ENCODE measurements at places on chromosomes 11 and 22.

DNA sequence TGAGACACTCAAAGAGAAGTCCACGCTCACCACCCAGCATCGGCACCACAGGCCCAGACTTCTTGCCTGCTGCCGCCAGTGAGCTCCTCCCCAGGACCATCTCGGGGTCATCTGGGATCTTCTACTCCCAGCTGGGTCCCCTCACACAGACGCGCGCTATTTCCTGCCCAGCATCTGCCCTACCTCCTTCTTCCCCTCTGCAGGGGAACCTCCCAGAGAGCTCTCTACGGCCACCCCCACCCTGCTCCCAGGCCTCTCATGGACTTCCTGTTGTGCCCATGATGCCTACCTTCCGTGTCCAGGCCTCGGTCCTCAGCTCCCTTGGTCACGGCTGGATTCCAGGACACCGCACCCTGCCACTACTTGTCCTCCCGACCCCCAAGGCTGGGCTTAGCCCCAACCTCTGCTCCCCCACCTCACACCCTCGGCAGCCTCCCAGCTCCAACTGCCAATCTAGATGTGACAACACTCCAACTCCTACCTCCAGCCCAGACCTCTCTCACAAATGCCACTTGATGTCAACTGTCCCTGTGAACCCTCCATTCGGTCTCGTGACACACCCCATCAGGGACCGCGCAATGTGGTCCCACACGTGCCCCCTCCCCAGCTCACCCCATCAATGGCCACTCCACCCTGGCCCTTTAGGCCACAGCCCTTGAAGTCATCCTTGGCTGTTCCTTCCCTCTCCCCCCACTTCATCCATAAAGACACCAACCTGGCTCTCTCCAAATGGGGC lies 45.3 kb downstream of the SGSM3 start:
- DNase-seq, result no peak

GRCh38 chr11:120717623-120718022 lies 206.1 kb downstream of the GRIK4 start:
- DNase-seq, result no peak

- DNase-seq, result no peak
These were observed 24.2 kb downstream of the KRTAP5-5 start for GRCh38 chr11:1653541-1654387.

DNA sequence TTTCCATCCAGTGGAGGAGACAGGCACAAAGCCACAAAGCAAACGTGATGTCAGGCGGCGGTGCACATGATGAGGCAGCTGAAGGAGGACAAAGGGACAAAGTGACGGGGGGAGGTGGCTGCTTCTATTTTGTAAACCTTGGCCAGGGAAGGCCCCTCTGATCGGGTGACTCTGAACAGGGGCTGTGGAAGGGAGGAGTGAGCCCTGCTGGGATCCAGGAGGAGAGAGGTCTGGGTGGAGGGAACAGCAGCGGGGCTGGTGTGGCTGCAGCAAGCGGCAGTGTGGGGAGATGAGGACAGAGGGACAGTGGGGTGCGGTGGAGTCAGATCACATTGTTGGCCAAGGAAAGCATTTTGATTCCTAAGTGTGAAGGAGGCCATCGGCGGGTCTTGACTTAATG lies 36.7 kb downstream of the SHISAL1 start:
- DNase-seq, result no peak

GRCh38 chr11:74055938-74056337 lies 47.1 kb upstream of the UCP3 start:
- no peak for DNase-seq

GRCh38 chr11:1640076-1640946 lies 10.7 kb downstream of the KRTAP5-5 start:
- no peak for DNase-seq

- DNase-seq, result no peak
These were observed 9.5 kb downstream of the EMID1 start for GRCh38 chr22:29215012-29215860.

- no peak for DNase-seq
These were observed 5.8 kb upstream of the SYNGR1 start for GRCh38 chr22:39344046-39344390.

GRCh38 chr11:116215471-116216113 lies 557.2 kb downstream of the BUD13 start:
- DNase-seq, result no peak

DNA sequence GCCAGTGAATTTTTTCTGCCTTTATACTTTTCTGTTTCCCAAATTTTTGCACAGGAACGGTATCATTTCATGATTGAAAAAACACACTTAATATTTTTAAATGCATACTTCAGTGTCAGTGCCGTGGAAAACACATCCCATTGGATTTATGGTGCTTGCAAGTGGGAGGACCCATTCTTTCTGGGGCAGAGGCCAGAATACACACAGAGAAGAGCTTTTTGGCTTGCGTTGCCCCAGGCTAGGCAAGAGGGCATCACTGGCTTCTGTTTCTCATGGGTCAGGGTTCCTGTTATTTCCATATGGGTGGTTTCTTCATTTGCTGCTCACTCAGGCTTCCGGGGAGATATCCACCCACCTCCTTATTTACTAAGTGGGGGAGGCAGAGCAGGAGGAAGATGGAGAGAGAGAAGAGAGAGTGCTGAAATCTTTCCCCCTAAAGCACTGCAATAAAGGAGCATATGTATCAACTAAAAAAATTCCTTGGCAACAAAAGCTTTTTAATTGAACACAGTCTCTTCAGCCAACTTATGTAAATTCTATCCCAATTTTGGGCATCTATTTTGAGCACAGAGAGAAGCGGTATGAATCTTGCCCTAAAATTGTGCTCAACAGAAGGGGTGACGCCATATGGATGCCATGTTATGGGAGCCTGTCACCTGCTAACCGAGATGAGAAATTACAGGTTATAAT lies 66.0 kb upstream of the KIRREL3 start:
- DNase-seq, result no peak

DNA sequence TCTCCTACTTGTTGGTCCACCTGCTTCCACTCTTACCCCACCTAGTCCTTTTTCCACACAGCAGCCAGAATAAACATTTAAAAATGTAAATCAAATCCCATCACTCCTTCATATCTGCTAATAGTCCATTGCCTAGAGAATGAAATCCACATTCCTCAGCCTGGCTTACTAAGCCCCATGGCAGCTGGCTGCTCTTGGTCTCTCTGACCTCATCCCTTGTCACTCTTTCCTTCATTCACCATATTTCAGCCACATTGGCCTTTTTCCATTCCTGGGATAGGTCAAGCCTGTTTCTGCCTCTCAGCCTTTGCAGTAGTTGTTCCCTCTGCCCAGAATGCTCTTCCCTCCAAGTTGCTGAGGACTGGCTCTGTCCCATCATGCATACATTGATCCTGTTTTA lies 512.8 kb downstream of the INSC start:
- DNase-seq, result no peak

GRCh38 chr11:8641332-8641731 lies 41.1 kb downstream of the TRIM66 start:
- no peak for DNase-seq

GRCh38 chr11:33452836-33453624 lies 195.8 kb downstream of the HIPK3 start:
- no peak for DNase-seq

- no peak for DNase-seq
These were observed 35.8 kb downstream of the DGCR2 start for GRCh38 chr22:19086417-19086816.

- DNase-seq, result peak; percentile 57
These were observed 6.6 kb downstream of the HSPA8 start for GRCh38 chr11:123055191-123055901.

- DNase-seq, result peak; percentile 40
These were observed 31.7 kb upstream of the TMPRSS4 start for GRCh38 chr11:118045191-118045590.

DNA sequence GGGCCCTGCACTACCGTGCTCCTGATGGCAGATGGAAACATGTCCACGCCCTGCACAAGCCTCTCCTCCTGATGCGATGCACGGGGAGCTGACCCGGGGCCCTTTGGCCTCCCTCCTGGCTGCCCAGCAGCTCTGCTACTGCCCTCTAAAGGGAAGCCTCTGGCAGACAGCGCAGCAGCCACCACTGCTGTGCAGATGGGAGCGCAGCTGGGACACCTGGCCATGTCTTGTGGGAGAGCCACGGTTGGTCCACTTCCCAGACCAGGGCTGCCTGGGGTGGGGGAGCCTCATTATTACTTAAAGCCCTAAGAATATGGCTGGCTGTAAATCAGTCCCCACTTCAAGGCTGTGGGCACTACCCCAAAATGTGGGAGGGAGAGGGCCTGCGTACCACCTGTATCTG lies 38.3 kb downstream of the TBX1 start:
- no peak for DNase-seq

GRCh38 chr11:33737362-33737821 lies 1.2 kb upstream of the CD59 start:
- no peak for DNase-seq

- DNase-seq, result no peak
These were observed 7.0 kb downstream of the DRD4 start for GRCh38 chr11:643849-644738.

GRCh38 chr11:35617687-35618496 lies at the start of gene FJX1:
Gene FJX1, plus strand, starts transcription at chr11:35618460. Its CDS starts 177 bp downstream, at chr11:35618637.
- no peak for DNase-seq

DNA sequence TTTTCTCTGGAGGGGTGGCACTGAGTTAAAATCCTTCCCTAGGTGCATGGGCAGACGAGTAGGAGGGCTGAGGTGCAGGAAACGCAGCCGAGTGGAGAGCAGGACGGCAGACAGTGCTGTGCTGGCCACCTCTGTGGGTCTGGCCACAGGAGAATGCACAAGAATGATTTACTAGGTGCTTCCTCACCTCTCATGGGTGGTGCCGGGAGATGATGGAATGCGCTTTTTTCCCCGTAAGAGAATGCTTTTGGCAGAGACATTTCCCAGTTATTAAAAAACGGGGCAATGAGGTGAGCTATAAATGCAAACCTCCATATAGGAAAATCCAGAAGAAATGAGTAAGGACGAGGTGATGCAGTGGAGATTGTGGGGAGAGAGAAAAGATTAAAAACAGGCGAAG lies 86.1 kb downstream of the ADAMTS15 start:
- DNase-seq, result no peak

DNA sequence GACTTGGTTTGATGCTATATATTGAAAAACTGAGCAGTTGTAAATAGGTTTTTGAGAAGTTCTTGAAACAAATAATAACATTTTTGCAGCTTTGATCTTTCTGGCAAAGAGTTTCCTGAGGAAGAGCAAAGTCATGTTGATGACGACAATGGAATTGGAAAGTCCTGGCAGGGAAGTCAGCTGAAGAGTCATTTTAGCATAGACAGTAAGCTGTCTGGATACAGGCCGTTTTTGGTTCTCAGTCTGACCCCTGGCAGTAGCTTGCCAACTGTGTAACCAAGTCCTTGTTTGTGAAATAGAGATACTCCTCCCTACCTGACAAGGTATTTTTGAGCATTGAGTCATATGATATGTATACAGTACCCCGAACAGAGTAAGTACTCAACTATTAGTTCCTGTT lies 193.3 kb downstream of the C11orf91 start:
- DNase-seq, result no peak

DNA sequence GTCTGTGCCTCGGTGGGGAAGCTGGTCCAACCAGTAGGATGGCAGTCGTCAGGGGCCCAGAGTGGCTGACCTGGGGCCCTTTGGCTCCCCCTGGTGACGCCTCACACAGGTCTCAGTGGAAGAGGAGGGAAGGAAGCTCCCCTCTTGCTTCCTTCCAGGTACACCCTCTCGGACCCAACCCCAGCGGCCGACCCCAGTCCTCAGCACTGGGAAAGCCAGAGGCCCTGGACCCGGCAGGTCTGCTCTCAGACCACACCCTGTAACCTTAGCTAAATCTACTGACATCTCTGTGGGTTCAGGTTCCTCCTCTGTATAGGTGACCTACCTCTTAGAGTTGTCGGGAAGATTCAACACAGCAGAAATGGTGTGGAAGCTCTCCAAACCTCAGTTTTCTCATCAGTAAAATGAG lies 3.4 kb upstream of the SCUBE1 start:
- peak; percentile 62 for DNase-seq

DNA sequence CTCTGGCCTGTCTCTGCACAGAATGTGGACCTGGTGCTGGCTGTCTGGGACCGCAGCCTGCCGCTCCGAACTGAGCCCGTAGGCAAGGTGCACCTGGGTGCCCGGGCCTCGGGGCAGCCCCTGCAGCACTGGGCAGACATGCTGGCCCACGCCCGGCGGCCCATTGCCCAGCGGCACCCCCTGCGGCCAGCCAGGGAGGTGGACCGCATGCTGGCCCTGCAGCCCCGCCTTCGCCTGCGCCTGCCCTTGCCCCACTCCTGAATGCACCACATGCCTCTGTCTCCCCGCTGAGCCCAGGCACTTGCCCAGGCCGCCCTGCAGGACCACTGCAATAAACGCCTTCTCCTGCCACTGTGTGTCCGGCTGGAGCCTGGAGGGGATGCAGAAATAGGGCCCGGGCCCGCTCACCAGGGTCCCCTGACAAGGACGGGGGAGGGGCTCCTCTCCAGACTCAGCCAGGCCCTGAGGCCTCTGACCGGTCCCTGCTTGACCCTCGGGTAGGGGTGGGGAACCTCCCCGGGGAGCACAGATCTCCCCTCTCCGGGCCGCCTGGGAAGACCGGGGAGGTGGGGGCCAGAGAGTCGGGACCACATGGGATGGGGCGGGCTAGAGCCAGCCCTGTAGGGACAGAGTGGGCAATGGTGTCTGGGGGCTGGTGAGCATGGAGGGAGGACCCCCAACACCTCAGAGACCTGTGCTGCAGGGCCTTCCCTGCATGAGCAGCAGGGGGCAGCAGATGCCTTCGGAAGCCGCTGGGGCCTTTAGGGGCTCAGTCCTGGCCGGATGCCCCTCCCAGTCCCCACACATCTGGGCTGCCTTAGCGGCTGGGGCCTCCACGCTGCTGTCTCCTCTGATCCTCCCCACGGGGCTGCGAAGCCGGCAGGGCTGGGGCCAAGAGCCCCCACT lies 1.4 kb upstream of the TNNI2 start:
- DNase-seq, result peak; percentile 84

DNA sequence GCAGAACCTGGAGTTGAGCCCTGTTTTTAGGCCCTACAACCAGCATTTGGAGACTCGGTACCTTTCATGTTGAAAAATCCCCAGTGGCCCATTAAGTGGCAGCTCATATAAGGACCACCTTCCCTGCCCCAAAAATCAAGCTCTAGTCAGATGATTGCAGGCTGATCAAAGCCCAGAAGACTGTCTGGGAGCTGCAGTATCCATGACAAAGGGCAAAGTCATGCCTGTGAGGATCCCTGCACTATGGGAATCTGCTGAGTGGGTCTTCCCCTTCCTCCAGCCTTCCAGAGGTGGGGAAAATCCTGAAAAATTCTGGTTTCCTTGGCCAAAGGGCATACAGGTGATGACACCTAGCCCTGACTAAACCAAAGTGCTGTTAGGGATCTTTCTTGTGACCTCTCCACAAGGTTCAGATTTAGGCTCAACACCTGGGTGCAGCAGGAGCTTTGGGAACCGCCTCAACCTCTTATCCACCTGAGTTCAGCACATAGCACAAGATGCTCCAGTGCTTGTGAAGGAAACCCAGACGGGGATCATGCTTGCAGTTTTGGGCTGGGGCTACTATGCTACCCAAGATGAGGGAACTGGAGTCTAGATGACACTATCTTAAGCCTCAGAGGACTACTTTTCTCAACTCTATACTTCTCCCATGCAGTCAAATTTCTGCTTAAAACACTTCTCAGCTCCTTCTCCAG lies 1.2 kb upstream of the TRIM3 start:
- no peak for DNase-seq

Measured in CD4-positive, alpha-beta T cell treated with Interleukin-21 for 1 hour (primary cell).